ENCODE measurements at places on chromosomes 4 and X. TPM values are rescaled to one million over a fixed set of nuclear protein-coding genes. Genes with fewer than 3 reads are reported as not detected.

PCDH11X gene
- total RNA-seq, result not detected

KCTD8 gene
- total RNA-seq, result not detected

DSPP gene
- not detected for total RNA-seq

FRYL gene
- total RNA-seq, result 119 TPM

PIR gene
- 0.78 TPM for total RNA-seq

MAGEA11 gene
- not detected for total RNA-seq

PRKG2 gene
- total RNA-seq, result 5.2 TPM

CXCL8 gene
- 1.1 TPM for total RNA-seq

GC gene
- total RNA-seq, result not detected

MND1 gene
- not detected for total RNA-seq

TKTL2 gene
- not detected for total RNA-seq

PHEX gene
- total RNA-seq, result 0.18 TPM

CHRNA9 gene
- 0.55 TPM for total RNA-seq

CYSLTR1 gene
- 0.80 TPM for total RNA-seq

NDST3 gene
- total RNA-seq, result not detected

ANKRD37 gene
- 5.0 TPM for total RNA-seq

ERVMER34-1 gene
- not detected for total RNA-seq

All from naive thymus-derived CD8-positive, alpha-beta T cell (primary cell).